ENCODE measurements at places on chromosomes 12 and 14. TPM values are rescaled to one million over a fixed set of nuclear protein-coding genes. Genes with fewer than 3 reads are reported as not detected.

DNA sequence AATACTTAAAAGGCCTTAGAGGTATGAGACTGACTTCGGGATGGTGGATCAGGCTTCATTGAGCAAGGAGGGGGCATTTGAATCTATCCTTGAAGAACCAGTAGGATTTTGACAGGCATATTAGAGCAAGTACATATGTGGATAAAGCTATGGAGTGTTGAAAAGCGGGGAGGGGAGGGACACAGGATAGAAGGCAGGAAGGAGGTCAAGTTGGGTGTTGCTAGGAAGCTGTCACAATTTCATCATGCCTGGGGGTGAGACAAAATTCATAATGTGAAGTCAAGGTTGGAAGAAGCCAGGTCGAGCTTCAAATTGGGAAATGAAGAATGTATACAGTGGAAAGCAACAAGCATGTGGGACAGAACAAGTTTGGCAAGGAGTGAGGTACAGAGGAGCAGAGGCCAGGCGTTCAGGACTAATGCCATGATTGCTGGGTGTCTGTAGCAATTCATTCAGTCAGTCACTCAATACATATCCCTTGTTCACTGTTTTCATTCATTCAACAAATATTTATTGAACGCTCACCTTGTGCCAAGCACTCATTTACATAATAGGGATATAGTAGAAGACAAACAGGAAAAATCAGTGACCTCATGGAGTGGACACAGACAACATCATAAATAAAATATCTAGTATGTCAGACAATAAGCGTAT is 58.3 kb upstream of the LTA4H start:
- H3K27ac ChIP-seq, result peak overlapping the region; percentile 18
- H3K36me3 ChIP-seq, result peaks cover 4% of the 10 kb centered on the region
- H3K4me3 ChIP-seq, result no peak overlapping the region
- H3K4me1 ChIP-seq, result peaks cover 19% of the 10 kb centered on the region
- no peaks in the 10 kb centered on the region for H3K27me3 ChIP-seq

DNA sequence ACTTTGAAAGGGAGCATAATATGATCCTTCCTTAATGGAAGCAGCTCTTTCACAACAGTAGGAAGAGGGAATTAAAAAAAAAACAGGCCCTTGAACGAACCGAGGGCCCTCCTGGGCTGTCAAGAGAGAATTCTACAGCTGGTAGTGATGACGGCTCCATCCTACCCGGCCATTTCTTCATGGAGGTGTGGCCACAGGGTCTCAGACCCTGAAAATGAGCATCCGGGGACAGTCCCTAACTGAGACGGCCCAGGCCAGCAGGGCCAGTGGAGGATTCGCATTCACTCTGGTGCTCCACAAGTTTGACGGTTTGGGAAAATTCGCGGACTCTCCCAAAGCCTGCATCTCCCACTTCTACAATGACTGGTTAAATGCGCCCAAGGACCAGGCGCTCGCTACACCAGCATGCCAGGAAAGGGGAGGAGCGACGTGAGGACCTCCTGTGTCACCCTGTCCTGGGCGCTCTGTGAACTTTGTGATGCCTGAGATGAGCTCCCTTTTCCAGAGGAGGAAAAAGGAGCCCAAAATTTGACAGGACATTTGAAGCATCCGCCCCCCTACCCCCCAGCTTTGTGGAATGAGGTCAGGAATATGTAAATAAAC is 66.8 kb downstream of the BCL11B start:
- peaks cover 99% of the 10 kb centered on the region for H3K4me1 ChIP-seq
- H3K4me3 ChIP-seq, result peak overlapping the region; percentile 49
- H3K36me3 ChIP-seq, result peaks cover 73% of the 10 kb centered on the region
- no peak for DNase-seq
- H3K27ac ChIP-seq, result peak overlapping the region; percentile 82
- no peaks in the 10 kb centered on the region for H3K27me3 ChIP-seq

DNA sequence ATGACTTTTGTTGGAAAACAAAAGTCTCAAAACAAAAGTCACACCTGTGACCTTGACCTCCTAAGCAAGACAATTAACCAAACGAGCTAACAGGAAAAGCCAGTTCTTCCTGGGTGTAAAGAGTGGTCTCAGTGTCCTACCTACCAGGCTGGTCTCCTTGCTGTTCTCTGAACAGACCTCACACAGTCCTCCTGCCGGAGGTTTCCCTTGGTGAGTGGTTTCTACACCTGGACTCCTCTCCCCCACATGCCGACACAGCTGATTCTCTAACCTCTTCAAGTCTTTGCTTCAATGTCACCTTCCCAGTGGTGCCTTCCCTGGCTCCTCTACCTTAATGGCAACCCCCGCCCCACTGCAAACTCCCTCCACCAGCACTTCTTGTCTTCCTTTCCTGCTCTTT is 238.6 kb downstream of the ZFP36L1 start:
- H3K27me3 ChIP-seq, result no peaks in the 10 kb centered on the region
- H3K27ac ChIP-seq, result no peak overlapping the region
- no peaks in the 10 kb centered on the region for H3K4me1 ChIP-seq
- no peaks in the 10 kb centered on the region for H3K36me3 ChIP-seq
- no peak for DNase-seq
- no peak overlapping the region for H3K4me3 ChIP-seq

- peaks cover 73% of the 10 kb centered on the region for H3K4me1 ChIP-seq
- peak overlapping the region; percentile 28 for H3K27ac ChIP-seq
- no peak for DNase-seq
- no peaks in the 10 kb centered on the region for H3K27me3 ChIP-seq
- H3K36me3 ChIP-seq, result peaks cover 65% of the 10 kb centered on the region
Observed at GRCh38 chr14:69395929-69396328, 2.2 kb downstream of the ERH start.

DNA sequence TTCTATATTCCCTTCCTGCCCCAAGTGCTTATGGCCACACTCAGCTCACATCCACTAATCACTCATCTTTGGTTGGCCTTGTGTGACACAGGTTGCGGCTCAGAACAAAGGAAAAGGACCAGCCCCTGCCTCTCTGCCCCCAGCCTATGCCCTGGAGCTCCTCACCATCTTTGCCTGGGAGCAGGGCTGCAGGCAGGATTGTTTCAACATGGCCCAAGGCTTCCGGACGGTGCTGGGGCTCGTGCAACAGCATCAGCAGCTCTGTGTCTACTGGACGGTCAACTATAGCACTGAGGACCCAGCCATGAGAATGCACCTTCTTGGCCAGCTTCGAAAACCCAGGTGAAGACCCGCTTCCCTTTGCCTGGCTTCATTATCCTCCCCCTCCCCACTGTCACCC is 15.8 kb upstream of the OAS2 start:
- DNase-seq, result no peak
- H3K27ac ChIP-seq, result no peak overlapping the region
- H3K36me3 ChIP-seq, result peaks cover 95% of the 10 kb centered on the region
- no peak overlapping the region for H3K4me3 ChIP-seq

- H3K4me3 ChIP-seq, result no peak overlapping the region
- no peaks in the 10 kb centered on the region for H3K36me3 ChIP-seq
- H3K27me3 ChIP-seq, result peaks cover 89% of the 10 kb centered on the region
- peaks cover 21% of the 10 kb centered on the region for H3K4me1 ChIP-seq
- no peak for DNase-seq
- H3K27ac ChIP-seq, result no peak overlapping the region
Observed at GRCh38 chr12:54044425-54045103, 9.1 kb upstream of the HOXC4 start.

DNA sequence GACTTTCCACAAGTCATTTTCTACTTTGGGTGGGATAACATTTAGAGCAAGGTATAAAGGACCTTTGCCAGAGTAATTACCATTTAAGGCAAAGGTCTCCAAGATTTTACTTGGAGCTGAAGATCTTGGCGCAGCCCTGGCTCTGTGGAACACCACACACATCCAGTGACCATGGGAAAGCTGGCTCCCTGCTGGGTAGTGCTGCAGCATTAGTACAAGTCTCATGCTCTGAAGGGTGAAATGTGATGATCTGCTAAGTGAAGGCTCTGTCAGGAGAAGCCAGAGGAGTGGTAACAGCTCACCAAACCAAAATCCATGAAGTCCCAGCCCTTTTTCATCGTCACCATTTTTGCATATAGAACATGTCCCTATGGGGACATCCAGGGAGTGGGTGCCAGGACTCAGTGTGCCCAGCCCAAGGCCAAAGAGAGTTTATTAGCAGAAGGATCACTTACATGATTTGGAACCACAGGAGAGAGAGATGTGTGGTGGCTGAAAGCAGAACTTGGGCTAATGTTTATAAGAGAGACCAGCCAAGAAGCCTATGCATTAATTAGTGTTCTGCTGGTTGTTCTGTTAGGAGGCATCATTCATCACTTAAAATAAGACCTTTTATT is 110.7 kb downstream of the SLC38A6 start:
- no peaks in the 10 kb centered on the region for H3K27me3 ChIP-seq
- no peak overlapping the region for H3K27ac ChIP-seq
- no peak for DNase-seq
- H3K4me3 ChIP-seq, result no peak overlapping the region
- no peaks in the 10 kb centered on the region for H3K4me1 ChIP-seq

GRCh38 chr12:106288494-106289195 is 13.9 kb upstream of the TCP11L2 start:
- H3K27ac ChIP-seq, result no peak overlapping the region
- H3K4me3 ChIP-seq, result no peak overlapping the region
- H3K27me3 ChIP-seq, result peaks cover 5% of the 10 kb centered on the region
- no peaks in the 10 kb centered on the region for H3K36me3 ChIP-seq
- no peak for DNase-seq

DNA sequence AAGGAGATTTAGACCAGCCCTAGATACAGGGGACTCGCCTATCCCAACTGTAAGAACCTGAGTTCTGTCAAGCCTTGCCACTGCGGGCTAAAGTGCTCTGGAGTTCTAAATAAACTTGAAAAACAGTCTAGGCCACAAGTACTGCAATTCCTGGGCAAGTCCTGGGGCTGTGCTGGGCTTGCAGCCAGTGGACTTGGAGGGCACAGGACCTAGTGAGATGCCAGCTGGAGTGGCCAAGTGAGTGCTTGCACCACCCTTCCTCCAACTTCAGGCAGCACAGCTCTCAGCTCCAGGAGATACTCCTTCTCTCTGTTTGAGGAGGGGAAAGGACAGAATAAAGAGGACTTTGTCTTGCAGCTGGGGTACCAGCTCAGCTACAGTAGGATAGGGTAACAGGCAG is 307.6 kb upstream of the FBXO33 start:
- H3K36me3 ChIP-seq, result no peaks in the 10 kb centered on the region
- no peaks in the 10 kb centered on the region for H3K4me1 ChIP-seq
- DNase-seq, result no peak
- no peaks in the 10 kb centered on the region for H3K27me3 ChIP-seq
- no peak overlapping the region for H3K27ac ChIP-seq

- no peaks in the 10 kb centered on the region for H3K27me3 ChIP-seq
- no peaks in the 10 kb centered on the region for H3K36me3 ChIP-seq
- no peak overlapping the region for H3K27ac ChIP-seq
- no peaks in the 10 kb centered on the region for H3K4me1 ChIP-seq
- no peak overlapping the region for H3K4me3 ChIP-seq
Observed at GRCh38 chr14:50658203-50658602, 9.9 kb downstream of the SAV1 start.

SLC7A7 gene
- total RNA-seq, result not detected

NOVA1 gene
- not detected for total RNA-seq

RD3L gene
- not detected for total RNA-seq

CD163L1 gene
- total RNA-seq, result not detected

C12orf50 gene
- total RNA-seq, result 0.11 TPM

HSP90B1 gene
- total RNA-seq, result 336 TPM

LMO3 gene
- not detected for total RNA-seq

Measured in activated CD8-positive, alpha-beta T cell treated with anti-CD3 and anti-CD28 coated beads, Interleukin-2, amount 10 ng/mL, durations not matched to agents 7 days and 5 days (primary cell).